ENCODE measurements at places on chromosomes 1 and 21. TPM values are rescaled to one million over a fixed set of nuclear protein-coding genes. Genes with fewer than 3 reads are reported as not detected.

DNA sequence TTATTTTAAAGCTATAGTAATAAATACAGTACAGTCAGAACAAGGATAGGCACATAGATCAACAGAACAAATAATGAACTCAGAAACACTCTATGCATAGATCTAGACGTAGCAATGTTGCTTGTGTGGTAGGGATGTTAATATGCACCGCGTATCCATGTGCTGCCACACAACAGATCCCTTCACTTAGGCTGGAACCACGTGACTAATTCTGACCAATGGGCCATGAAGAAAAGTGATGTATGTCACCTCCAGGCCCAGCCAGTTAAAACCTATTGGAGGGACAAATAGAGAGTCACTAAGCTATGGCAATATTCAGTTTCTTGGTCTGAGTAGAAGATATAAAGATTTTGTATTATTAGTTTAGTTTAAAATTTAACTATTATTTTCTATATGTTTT is 91.4 kb downstream of the ADAMTS1 start:
- DNase-seq, result no peak

The HENMT1 gene
- 13.8 TPM for polyA plus RNA-seq

The CAPZB gene
- polyA plus RNA-seq, result 244 TPM

The UBE2U gene
- polyA plus RNA-seq, result not detected

The RGS13 gene
- not detected for polyA plus RNA-seq

The GBP4 gene
- polyA plus RNA-seq, result 11.6 TPM

GRCh38 chr1:147834181-147834580 is 68.4 kb upstream of the GJA8 start:
- no peak for DNase-seq

The OR2L3 gene
- not detected for polyA plus RNA-seq

GRCh38 chr1:198678901-198679329 is 40.1 kb downstream of the PTPRC start:
- no peak for DNase-seq

DNA sequence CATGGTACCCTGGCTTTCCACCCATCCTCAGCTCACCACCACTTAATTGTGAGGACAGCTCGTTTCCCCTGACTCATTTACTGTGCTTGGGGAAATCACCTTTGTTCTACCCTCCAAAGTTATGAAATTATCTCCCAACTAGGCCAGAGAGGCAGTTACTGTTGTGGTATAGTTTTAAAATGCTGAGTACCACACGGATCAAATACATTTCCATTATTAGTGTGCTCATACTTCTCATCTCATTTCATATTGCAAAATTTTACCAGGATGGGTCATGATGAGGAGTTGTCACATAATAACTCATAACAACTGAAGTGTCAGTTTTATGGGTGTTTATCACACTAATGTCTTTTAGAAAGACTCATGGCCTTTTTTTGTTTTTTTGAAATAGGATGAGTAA is 9.2 kb upstream of the OR2B11 start:
- DNase-seq, result no peak

The CPLANE2 gene
- 6.0 TPM for polyA plus RNA-seq

GRCh38 chr1:36847761-36848160 is 186.6 kb downstream of the GRIK3 start:
- no peak for DNase-seq

GRCh38 chr1:85225624-85226380 is 25.0 kb upstream of the SYDE2 start:
- DNase-seq, result no peak

The SLC30A2 gene
- 2.8 TPM for polyA plus RNA-seq

The GBP7 gene
- 0.18 TPM for polyA plus RNA-seq

DNA sequence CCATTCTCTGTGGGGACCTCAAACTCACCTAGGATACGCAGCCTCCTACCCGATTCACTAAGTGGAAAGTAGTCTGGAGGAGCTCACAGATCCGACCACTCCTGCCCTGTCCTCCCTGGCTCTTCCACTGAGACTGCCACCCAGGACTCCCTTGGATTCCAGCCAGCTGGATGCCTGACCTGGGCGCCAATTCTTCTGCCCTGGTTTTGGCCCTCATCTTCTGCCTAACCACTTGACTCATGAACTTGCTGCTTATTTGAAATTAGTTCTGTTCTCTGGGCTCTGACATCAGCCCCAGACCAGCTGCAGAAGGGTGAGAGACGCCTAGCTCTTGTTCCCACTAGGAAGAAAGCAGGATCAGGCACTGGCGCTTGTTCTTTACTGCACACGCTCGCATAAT is 48.9 kb downstream of the SLC35D1 start:
- no peak for DNase-seq

The LRRN2 gene
- 10.7 TPM for polyA plus RNA-seq

DNA sequence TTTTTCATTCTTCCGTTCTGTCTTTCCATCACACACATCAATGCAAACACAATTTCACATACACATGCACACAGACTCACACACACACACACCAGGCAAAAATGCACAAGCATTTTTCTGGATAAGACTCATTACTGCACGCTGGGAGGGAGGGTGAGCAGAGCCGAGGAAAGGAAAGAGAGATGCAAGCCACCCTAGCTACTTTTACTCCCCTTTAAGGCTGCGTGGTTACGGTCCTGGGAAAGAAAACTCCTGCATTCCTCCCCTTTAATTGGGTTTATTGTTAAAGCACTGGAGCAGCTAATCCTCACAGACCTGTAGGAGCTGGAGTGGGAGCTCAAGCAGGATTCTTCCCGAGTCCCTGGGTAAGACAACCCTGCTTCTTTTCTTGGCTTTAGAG is at the start of gene CAMK1G:
CAMK1G (plus strand) TSS at position 307 of the 400 bp plus-strand sequence. CDS start 11,270 bp downstream, outside the sequence.
- DNase-seq, result peak; percentile 60

DNA sequence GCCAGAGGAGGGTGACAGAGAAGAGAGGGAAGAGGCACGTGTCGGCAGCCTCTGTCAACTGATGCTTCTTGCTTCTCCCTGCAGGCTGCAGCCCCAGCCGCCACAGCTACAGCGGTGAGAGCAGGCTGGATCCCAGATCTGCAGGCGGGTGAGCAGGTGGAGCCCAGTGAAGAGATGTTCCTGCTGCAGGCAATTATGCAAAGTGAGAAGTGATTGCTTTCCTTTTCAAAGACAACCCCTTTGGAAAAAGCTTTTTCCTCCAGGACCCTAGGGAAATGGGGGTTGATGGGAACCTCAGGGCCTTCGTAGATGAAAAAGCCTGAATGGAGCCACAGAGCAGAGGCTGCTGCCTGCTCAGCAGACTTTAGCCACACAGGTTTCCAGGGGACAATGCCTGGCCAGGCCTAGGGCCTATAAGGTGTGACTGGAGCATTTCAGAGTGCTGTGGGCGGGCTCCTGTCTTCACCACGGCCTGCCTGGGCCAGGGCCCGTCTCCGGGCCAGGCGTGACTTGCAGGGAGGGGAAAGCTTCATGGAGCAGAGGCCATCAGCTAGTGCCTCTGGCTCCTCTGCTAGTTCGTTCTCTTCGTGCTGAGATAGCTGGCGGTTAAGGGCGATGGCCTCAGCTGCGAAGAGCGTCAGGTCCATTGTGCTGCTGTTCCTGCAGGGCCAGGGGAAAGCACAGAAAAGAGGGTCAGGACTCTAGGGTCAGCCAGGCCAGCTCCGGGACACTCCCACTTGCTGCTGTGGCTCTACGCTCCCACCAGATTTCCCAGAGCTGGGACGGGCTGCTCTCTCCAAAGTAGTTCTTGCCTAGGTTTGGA is 6.9 kb upstream of the KNCN start:
- no peak for DNase-seq

The HLCS gene
- 17.4 TPM for polyA plus RNA-seq

GRCh38 chr1:70966018-70966638 is 81.5 kb downstream of the PTGER3 start:
- no peak for DNase-seq

The ARHGAP30 gene
- 2.2 TPM for polyA plus RNA-seq

The LCE1D gene
- not detected for polyA plus RNA-seq

GRCh38 chr1:24975391-24975790 is 45.3 kb upstream of the RUNX3 start:
- no peak for DNase-seq

GRCh38 chr1:67724928-67725560 is 40.0 kb downstream of the GADD45A start:
- no peak for DNase-seq

DNA sequence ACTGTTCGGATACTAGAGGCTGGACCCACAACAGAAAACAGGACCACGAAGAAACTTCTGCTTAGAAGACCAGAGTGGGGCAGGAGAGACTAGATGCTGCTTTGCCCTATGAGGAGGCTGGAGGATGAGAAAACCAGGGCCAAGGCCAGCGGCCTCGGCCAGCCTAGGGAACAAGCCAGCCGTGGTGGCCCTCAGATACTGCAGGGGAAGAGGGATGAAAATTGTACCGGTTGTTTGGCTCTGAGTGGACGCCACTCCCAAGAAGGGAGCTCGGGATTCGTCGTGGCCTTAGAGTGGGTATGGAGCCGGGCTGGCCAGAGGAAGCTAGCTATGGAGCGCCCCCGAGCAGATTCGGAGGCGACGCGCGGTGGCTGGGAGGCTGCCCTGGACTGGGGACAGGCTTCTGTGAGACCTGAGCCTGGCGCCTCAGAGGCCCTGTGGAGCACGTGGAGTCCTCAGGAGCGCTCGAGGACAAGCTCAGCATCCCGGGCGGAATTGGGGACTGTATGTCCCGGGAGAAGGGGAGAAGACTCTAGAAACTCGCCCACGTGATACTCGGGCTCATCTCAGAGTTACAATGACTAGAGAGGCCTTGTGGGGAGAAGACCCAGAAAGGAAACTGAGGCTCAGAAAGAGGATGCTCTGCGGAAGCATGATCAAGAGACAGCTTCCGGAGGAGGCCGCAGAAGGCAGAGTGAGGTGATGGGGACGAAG is 2.8 kb downstream of the PRRX1 start:
- no peak for DNase-seq

DNA sequence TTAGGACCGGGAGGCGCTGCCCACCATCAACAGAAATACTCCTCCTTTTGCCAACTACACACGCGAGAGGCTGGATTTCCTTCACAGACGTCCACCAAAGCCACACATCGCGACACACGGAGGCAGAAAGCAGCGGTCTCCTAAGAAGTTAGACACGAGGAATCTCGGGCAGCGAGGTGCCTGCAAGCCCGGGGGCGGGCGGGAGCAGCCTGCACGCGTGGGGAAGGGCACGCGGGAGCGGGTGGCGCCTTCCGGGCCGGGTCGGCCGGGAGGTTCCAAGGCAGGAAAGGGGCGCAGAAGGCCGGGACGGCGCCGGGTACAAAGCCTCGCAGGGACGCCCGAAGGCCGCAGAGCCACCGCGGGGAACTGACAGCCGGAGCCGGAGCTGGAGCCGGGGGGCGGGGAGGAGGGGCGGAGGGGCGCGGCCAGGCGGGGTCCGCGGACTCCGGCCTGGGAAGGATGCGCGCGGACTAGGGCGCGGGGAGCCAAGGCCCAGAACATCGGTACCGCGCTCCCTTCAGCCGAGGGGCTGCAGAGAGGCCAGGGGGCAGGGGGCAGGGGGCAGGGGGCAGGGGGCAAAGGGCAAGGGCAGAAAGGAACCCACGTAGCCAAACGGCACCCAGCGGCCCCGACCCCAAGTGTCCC is 722 bp downstream of the NPHP4 start:
- DNase-seq, result no peak

DNA sequence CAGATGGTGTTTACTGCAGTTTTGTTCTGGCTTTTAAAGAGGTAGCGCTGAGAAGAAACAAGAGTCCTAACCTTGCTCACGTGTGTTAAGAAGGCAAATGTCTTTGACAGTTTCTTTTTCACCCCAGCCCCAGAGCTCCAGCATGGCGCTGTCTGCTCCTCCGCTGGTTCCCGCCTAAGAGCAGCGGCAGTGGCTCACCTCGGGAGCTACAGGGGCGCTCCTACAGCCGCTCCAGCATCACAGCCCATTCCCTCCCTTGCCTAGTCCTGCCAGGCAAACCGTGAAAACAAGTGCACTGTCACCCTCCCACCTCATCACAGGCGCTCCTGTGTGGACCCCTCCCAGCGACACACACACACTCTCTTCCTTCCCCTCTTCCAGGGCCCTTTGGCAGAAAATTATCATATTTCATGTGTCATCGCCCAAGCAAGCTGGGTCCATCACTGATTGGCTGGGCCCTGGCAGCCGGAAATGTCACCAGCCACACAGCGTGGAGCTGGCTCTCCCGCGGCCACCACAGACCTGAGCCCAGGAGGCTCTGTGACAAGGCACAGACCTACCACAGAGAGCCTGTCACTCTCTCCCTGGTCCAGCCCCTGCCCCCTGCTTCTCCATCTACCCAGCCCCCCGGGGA is 1.2 kb upstream of the HIVEP3 start:
- DNase-seq, result no peak

The CLCA4 gene
- not detected for polyA plus RNA-seq
